ENCODE measurements at places on chromosomes 7 and 10.

DNA sequence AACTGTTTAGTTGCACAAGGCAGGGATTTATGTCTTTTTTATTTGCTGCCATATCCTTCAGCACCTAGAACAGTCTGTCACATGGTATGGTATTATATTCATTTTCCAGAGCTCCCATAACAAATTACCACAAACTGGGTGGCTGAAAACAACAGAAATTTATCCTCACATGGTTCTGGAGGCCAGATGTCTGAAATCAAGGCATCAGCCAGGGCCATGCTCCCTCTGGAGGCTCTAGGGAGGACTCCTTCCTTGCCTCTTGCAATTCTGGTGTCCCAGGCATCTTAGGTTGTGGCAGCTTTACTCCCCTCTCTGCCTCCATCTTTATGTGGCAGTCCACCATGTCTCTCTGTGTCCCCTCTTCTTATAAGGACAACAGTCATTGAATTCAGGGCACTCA, 43.1 kb downstream of the MET start:
- DNase-seq, result no peak

GRCh38 chr7:87645446-87645845, 17.2 kb downstream of the RUNDC3B start:
- no peak for DNase-seq

DNA sequence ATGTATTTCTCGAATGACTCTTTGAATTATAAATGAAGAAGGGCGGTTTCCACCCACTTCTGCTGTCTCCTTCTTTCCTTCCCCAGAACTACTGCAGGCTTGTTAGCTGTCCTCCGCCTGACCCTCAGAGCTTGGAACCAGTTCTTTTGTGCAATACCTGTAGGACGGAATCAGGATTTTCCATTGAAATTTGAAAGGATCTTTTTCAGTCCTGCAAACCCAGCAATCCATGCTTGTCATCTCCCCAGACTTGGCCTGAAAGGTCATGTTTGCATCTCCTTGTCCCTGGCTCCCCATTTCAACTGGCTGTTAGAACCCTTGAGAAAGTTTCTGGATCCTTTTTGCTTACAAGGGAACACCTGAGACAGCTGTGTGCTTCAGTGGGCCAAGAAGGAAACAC, 47.5 kb downstream of the PLCE1 start:
- DNase-seq, result no peak

- DNase-seq, result no peak
These were observed 1.0 kb upstream of the HIF1AN start for GRCh38 chr10:100534726-100535125.

- no peak for DNase-seq
These were observed 235.9 kb downstream of the HGF start for GRCh38 chr7:81533931-81534330.

DNA sequence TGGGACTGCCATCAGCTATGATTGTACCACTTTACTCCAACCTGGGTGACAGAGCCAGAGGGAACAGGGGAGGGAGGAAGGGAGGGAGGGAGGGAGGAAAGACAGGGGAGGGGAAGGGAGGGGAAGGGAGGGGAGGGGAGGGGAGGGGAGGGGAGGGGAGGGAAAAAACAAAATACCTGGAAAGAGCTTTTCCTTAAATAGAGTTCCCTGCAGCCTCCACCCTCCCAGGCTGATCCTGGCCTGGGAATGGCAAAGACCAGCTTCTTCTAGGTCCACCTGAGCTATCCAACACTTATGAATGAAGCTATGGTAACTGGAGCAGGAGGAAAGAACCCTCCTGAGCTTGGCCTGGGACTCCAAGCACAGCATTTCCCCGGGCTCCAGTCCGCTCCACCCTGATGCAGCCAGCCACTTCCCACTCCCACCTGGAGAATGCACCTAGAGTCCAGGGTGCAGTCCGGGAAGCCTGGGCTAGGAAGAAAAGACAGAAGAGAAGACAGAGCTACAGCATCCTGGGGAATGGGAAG, 66.1 kb downstream of the GRID1 start:
- no peak for DNase-seq

DNA sequence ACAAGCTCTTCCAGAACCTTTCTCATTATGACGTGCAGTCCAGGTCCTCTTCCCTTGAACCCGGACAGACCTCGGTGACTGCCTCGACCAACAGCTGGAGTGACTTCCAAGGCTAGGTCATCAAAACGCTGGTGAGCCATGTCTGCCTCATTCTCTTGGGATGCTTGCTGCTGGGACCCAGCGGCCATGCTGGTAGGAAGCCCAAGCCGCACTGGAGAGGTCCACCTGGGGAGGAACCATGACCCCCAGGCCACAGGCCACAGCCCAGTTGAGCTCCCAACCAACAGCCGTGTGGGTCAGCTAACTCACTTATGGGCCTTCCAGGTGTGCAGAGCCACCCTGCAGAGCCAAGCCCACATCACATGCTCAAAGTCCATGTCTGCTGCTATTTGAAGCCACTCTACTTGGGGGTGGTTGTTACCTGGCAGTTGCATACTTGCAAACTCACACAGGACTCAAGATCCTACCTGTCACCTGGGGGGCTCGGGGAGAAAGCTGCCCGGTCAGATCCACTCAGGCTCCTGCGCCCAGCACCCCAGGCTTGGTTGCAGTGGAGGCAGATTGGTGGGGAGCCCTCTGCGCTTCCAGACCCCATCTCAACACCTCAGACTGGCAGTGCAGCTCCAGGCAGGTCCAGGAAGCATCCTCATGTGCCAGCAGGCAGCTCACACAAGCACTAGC, 57.0 kb downstream of the MICALL2 start:
- no peak for DNase-seq

DNA sequence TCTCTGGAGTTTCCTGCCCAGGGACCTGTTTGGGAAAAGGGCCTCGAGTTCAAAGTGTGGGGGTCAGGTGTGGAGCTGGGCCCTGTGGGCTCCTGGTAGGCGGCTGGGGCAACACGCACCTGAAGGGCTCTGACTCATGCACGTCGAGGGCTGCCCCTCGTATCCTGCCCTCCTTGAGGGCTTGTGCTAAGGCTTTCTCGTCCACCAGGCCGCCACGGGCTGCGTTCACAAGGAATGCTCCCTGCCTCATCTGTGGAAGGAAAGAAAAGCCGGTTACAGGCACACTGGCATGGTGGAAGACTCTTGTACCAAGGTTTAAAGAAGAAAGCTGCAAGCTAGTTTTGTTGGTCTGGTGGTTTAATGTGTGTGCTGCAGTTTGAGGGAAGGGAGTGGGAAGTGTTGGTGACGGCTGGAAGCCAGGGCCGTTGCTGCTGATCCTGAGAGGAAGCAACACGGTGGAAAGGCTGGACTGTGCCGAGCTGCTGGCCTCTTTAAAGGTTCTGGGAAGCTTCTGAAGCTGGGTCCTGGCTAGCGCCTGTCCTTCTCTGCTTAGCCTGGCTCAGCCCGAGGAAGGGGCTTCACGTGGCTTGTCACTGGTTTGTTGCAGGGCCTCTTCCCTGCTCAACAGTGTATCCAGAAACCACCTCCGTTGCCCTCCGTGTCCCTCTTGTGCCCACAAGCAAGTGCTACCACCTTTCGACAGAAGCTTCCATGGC, 52.0 kb downstream of the ZRANB1 start:
- DNase-seq, result no peak

DNA sequence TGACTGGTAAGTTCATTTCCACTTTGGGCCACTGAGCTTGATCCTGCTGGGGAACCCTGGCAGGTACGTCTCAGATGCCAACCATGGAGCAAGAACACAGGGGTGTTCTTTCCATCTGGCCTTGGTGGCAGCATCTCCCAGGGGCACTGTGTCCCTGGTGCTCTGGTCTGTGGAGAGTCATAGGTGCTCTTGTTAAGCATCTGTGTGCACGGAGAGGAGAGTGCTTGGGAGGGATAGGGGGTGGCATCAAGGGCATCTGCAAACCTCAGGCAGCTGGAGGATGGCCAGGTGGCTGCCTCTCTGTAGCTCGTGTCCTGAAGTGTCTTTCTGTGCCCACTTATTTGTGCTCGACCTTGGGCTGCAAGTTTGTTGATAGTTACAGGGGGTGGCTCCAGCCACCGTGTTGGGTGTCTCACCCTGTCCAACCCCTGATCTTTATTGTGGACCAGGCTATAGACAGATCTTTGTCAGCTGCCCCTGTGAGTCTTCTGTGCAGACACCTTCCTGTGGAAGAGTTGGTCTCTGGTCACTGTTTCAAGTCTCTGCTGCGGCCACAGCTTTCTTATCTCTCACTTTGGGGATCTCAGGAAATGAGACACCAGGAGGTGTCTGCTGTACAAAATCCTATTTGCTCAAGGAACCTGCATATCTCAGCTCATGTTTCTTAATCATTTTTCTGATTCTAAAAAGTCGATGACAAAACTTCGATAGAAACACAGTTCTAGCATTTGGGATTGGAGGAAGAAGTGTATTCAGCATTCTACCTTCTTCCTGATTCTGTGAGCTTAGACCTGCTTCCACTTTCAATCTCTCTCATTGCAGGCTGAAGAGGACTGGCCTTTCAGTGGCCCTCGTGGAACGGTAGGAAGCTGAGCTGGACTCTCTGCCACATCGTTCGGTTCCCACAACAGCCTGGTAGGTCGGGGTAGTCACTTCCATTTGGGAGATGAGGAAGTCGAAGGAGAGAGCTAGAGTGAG, 17.2 kb upstream of the GIMAP8 start:
- DNase-seq, result no peak

DNA sequence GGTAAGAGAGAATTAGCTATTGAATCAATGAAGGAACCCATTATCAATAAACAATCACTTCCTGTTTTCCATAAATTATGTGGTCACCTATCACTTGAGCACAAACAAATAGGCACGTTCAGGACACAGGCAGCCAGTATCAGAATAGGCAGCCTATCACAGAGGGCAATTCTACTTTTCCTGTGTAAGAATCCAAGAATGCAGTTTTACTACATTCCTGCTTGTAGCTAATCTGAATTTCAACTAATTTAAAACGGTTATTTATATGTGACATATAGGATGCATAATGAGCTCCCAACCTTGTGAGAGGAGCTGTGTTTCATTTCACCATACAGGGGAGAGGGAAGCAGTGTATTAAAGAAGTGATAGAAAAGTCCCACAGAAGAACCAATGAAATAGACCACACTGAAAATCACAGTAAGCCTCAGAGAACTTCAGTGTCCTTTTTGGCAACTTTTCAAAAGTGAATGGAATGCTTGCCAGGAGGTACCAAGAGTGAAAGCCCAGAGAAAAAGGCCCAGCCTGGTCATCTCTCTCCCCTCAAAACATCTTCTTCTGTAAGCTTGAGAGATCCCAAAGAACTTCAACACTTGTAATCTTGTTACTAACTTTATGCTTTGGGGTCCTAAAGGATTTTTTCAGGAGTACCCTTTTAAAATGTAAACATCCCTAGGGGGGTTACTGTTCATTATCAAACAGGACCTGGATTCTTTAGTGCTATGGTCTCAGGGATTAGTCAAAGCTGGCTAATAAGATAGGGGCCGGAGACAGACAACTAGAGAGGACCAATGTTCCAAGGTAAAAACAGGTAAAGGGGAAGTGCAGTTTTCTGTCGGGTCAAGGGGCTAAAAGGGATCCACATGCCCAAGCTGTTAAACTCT, 1.3 kb downstream of the IMMP2L start:
- DNase-seq, result peak; percentile 19

DNA sequence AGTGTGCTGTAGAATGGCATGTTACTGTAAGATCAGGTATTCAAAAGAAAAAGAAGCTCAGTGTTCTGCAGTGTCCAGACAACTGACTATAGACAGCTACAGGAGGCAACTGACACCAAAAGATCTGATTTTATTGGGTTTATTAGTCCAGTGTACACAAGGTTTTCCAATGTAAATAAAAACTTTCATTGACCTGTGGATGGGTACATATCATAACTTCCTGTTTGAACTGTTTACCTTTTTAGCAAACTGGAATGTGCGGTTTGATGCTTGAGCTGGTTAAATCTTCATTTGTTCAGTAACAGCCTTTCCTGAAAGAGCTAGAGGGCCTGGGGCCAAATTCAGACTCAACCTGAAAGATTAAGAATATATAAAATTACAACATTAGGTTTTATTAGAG, 172.6 kb upstream of the SP8 start:
- DNase-seq, result no peak

DNA sequence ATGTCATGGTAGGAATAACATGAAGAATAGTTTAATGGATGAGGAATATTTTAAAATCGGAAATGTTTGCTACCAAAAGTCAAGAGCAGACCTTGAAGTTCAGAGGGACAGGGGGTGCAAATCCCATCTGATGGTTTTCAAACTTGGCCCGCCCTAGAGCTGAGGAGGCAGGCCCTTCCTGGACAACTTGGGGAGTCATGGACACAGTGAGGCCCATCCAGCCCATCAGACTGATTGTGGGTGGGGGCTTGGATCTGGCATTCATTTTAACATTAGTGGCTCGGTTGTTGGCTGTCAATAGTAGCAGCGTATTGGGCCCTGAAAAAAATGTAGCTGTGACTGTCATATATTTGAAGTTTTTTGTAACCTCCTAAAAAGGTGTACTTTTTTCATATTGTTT, 2.0 kb downstream of the C10orf90 start:
- DNase-seq, result no peak

- DNase-seq, result no peak
These were observed 47.2 kb downstream of the GOLGA7B start for GRCh38 chr10:97896756-97897358.
